ENCODE measurements at places on chromosomes 11 and 22. TPM values are rescaled to one million over a fixed set of nuclear protein-coding genes. Genes with fewer than 3 reads are reported as not detected.

Gene ADM2
- under 0.01 TPM for total RNA-seq

Gene NXPE1
- not detected for total RNA-seq

Gene B4GALNT4
- 163 TPM for total RNA-seq

Gene PHF21B
- 38.5 TPM for total RNA-seq

Gene BRSK2
- 54.5 TPM for total RNA-seq

Gene XKR3
- not detected for total RNA-seq

Gene XRRA1
- total RNA-seq, result 14.4 TPM

Gene OR5L2
- total RNA-seq, result not detected

Gene NAALADL1
- total RNA-seq, result 2.2 TPM

Gene LPXN
- total RNA-seq, result 4.4 TPM

Gene KCTD14
- total RNA-seq, result 1.3 TPM

Gene ACR
- total RNA-seq, result not detected

Gene HYLS1
- 9.7 TPM for total RNA-seq

Gene DAGLA
- 10.6 TPM for total RNA-seq

Gene OOSP4B
- not detected for total RNA-seq

Gene LYVE1
- 1.3 TPM for total RNA-seq

Gene VWA5A
- total RNA-seq, result 4.1 TPM

Gene MRGPRX4
- total RNA-seq, result not detected

Gene MUC2
- not detected for total RNA-seq

Gene GTSE1
- total RNA-seq, result 3.1 TPM

Gene PRG3
- total RNA-seq, result not detected

Gene PARVA
- total RNA-seq, result 5.0 TPM

Data from parietal lobe (tissue), 2 donors.